IPS DF 19.7 (cell line): ENCODE measurements at places on chromosomes 12 and 14.

GRCh38 chr14:69096781-69097475 lies 56.0 kb downstream of the DCAF5 start:
- DNase-seq = no peak

DNA sequence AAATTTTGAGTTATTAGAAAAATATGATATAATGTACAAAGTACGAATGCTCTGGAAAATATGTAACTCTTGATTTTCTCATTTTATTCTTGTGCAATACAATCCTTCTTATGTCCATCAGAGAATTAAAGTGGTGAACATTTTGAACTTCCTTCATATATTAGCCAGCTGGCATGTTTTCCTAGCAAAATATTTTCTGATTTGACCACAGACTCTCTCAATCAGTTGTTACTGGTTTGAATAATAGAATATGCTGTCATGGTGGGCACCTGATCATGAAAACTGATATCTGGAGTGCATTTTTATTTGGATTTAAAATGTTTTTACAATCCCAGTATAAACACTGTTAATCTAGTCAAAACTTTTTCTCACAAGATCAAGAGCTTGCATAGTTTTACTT lies 24.2 kb downstream of the PARPBP start:
- DNase-seq = no peak

DNA sequence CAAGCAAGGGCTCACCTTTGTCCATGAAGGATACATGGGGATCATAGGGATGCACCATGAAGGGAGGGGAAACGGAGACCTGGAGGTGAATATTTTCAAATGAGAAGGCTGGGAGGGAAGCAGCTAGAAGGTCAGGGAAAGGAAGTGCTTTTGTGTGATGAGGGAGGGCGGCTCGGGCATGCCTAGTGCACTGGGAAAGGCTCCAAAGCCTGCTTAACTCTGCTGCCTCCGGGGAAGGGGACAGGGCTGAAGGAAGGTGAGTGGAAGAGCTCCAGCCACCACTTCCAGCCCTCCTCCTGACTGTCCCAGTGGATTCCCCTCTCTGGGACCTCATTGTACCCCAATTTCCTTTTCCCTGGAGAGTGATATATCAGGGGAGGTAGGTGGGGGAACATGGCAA lies 149.4 kb upstream of the PRMT8 start:
- DNase-seq = no peak

- no peak for DNase-seq
Measured at GRCh38 chr12:70783455-70783854, 137.1 kb downstream of the PTPRR start.

- DNase-seq = no peak
Measured at GRCh38 chr12:110920324-110920910, at the start of gene MYL2. TSS of gene MYL2 (minus strand) at chr12:110920579. CDS start at chr12:110920529, 50 bp downstream.

DNA sequence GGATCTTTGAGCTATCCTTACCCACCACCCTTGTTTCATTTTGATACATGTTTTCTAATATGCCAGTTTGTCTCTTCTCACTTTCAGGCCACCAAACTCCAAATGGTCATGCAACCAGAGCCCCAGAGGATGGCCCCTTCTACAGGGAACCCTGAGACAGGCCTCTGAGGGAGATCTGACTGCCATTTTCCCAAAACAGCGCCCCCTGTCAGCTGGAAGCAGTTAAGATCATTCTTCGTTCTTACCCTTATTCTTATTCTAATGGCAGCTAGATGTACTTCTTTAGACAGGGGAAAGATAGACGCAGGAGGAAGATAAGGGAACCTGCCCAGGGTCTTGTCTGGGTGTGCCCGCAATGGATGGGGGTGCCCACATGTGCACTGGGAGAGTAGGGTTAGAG lies 38.4 kb downstream of the C12orf56 start:
- no peak for DNase-seq

DNA sequence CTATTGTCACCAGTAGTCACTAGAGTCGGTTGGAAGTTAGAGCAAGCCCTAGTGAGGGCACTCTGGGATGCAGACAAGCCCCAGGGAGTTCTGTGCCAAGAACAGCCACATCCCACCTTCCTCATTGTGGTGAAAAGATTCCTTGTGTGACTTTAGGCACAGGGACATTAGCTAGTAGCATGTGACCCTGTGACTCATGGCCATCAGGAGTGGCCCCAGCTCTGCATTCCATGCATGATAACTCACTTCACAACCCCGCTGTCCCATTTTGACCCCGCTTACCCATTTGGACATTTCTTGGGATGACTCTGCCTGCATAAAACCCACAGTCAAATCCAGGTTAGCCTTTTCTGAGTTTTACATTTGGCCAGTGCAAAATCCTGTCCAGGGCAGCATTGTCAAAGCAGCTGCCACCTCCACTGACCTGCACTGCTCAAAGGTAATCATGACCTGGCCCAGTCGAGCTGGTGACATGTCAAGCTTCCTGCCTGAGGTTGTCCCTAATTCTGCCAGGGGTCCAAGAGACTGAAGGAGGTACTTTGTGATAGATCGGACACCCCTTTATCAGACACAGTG lies 430.5 kb downstream of the DPF3 start:
- no peak for DNase-seq

GRCh38 chr14:64573109-64573508 lies 23.3 kb downstream of the PPP1R36 start:
- peak; percentile 42 for DNase-seq

DNA sequence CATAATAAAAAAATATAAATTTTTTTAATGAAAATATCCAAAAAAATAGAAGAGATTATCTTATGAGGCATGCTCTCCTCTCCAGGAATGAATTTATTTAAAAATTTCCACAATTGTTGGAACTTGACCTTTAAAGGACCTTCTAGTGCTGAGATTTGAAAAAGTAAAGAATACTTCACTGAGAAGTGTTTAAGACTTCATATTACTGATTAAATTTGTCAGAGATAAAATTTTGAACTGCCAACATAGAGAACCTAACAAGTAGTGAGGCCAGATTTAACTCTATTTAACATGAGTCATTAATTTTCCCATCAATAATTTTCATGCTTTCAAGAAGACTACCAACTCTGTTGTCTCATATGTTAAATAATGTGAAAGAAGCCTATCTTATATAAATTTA lies 14.5 kb downstream of the CAPRIN2 start:
- DNase-seq = no peak

- no peak for DNase-seq
Measured at GRCh38 chr14:96894966-96895365, 97.8 kb downstream of the VRK1 start.

DNA sequence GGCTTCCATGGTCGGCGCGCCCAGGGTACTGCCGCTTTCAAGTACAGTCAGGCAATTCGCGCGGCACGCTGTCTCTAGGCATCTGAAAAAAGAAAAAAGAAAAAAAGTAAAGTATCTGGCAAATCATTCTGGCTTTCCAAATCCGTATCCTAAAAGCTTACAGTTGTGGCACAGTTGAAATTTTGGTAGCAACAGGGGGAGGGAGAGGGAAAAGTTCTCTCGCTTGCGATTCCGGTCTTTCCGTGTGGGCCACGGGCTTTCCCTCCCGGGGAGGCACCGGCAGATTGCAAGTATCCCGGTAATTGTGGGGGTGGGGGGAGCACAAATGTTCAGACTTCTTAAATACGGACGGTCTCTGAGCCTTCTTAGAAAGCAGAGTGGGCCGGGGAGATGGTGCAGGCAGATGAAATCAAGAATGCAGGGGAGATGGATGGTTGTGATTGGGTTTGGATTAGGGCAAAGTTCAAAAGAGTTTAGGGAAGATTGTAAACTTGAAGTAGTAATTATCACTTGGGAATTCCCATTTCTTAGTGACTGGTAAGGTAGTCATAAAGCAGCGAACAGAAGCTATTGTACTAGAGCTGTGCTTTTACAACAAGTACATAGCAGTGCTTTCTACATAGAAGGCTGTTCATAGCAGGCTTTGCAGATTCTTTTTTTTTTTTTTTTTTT lies 1.2 kb downstream of the SOCS2 start:
- no peak for DNase-seq

- no peak for DNase-seq
Measured at GRCh38 chr12:99618657-99619056, 28.9 kb upstream of the GARIN6 start.

DNA sequence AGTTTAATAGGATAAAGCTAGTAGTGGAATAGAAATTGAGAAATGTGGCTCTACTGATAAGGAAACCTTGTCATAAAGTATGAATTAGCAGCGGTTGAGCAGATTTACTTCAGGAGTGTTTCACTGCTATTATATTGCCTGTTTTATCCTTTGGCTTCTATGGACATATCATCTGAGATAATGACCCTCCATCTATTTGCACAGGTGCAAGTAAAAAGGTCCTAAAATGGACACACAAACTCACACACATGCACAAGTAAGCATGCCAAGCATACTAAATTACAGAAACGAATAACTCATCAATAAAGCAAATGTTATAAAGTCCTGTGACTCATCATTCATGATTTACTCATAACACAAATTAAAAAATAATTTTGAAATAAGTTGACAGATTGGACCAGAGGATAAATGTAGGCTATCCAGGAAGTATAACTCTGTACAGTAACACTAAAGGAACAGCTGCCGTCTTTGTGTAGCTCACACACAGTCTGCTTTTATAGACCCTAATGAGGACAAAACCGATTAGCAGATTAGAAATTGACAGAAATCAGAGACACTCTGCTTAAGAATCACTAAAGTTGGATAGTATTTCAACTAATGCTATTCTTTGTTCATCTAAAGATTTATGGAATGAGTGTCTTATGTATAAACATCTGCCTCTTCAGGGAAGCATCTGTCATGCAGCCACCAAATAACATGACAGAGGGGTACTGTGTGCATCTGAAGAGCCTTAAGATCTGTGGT lies 73.9 kb downstream of the SYT1 start:
- DNase-seq = no peak

DNA sequence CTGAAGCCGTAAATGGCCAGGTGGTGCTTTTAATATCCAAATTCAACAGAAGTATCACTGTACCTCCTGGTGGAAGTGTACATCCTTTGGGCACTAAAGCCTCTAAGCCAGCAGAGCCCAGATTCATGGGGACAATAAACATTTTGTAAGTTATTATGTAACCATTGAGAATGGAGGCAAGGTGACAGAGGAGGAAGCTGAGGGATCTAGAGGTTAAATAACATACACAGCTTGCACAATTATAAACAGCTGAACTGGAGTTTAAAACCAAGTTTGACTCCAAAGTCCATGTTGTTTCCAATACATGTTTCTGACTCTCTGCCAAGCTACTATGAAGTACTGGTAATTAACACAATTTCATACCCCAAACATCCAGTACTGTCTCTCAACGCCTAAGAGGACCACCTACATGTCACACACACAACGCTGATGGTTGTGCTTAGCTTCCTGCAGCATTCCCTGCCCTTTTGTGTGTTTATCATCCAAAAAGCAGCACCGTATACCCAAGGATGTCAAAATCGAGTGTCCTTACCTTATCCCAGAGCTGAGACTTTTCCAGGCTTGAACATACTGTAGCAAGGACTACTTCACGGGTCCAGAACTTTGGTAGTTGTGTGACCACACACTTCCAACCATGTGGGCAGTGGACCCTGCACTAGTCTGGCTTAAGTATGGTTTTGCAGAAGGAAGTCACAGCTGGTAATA lies 41.3 kb downstream of the EGLN3 start:
- DNase-seq = no peak

- DNase-seq = no peak
Measured at GRCh38 chr14:52076334-52076733, 7.5 kb upstream of the NID2 start.

GRCh38 chr12:16349131-16349460 lies 1.7 kb downstream of the MGST1 start:
- no peak for DNase-seq

- no peak for DNase-seq
Measured at GRCh38 chr14:30988509-30988908, 36.9 kb upstream of the AP4S1 start.

GRCh38 chr12:120116792-120117651 lies 469 bp upstream of the RAB35 start:
- no peak for DNase-seq

DNA sequence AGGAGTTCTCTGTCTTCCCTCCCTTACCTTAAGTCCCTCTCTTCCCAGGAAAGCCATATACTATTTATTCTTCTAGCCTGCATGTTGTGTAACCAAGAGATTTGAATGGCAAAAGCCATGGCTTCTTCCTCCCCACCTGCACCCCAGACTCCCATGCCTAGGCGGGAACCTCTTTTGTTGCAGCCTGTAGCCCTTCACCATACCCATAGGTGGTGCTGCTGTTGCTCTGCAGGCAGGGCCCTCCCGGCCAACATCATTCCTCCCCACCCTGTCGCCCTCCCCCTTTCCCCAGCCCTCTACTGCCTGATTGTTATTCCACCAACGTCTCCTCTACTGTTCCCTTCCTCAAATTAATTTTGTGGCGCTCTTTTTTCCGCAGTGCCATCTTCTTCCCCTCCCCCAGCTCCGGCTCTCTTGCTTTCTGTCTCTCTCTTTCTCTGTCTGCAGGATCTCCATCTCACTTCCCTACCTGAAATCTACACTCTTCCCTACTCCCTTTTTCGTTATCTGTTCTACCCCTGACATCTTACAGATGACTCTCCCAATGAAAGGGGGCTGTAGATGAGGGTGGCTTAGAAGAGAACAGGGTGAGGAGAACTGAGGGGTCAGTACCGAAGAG lies 13.8 kb downstream of the NGDN start:
- no peak for DNase-seq

DNA sequence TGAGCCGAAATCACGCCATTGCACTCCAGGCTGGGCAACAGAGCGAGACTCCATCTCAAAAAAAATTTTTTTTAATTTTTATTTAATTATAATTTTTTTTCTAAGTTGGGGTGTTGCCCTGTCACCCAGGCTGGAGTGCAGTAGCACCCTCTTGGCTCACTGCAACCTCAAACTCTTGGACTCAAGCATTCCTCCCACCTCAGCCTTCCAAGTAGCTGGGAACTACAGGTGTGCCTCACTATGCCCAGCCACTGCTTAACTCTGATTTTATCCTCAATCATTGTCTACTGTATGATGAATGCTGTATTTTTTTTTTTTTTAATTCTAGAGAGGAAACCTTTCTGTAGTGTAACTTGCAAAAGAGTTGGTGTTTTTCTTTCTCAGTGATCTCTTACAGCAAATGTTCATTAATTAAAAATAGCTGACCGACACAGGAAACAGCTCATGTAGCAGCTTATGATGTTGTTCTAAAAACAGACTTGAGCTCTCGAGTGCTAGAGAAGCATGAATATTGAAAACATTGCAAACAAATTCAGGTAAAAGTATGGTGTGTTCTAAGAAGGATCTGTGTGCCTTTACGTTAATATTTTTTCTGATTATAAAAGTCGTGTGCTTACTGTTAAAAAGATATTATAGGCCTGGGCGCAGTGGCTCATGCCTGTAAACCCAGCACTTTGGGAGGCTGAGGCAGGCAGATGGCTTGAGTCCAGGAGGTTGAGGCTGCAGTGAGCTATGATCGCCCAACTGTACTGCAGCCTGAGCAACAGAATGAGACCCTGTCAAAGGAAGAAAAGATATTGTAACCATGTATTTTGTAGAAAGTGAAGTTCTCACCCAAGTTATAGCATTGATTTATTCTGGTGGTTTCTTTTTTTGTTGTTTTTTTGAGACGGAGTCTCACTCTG lies 68.9 kb downstream of the FGD4 start:
- DNase-seq = no peak

DNA sequence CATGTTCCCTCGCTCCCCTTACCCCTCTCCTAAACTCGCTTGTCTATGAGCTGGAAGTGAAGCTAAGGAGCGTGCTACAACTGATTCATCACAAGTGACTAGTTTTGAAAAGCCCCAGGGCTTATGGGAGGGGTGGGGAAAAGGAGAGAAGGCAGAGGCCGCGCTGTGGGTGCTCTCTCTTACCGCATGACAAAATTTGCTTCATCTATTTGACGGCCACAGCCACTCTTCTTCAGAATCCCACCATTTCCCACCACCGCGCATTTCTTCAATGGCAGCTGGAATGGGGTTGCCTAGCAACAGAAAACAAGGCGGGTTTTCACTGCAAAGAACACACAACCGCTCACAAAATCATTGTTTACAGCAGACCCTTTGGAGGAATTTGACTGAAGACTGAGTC lies 79.4 kb downstream of the ST8SIA1 start:
- no peak for DNase-seq
